HFFc6 (cell line): ENCODE measurements at places on chromosomes 2 and 18. TPM values are rescaled to one million over a fixed set of nuclear protein-coding genes. Genes with fewer than 3 reads are reported as not detected.

- H3K27me3 ChIP-seq, result no peaks in the 10 kb centered on the region
- DNase-seq, result no peak
- peak overlapping the region; percentile 74 for H3K27ac ChIP-seq
- H3K36me3 ChIP-seq, result no peaks in the 10 kb centered on the region; the same call in 1 of the 2 replicates
- no peak overlapping the region for H3K4me3 ChIP-seq
These were observed 8.6 kb downstream of the ITGA4 start for GRCh38 chr2:181465676-181466375.

DNA sequence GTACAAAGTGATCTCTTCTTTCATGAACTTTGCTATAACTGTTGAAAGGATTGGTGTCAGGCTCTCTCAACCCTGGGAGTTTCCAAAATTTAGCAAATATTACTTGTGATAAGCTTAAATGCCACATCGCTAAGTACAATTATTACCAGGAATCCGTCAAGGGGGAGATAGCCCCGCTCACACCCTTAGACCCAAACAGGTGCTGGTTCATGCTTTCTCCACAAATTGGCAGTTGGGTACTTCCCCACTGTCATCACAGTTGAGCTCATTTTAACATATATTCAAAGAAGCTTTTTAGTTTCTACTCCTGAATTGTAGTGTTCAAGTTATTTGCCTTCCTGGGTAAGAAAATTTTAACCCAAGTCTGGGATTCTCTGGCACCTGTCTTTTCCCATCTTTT lies 29.8 kb upstream of the EPB41L5 start:
- H3K36me3 ChIP-seq, result no peaks in the 10 kb centered on the region
- H3K4me3 ChIP-seq, result no peak overlapping the region
- no peaks in the 10 kb centered on the region; the same call in none of the 2 replicates for H3K27me3 ChIP-seq
- H3K4me1 ChIP-seq, result no peaks in the 10 kb centered on the region
- no peak for DNase-seq

- peaks cover under 1% of the 10 kb centered on the region; the same call in 1 of the 2 replicates for H3K27me3 ChIP-seq
- DNase-seq, result no peak
- peak overlapping the region; percentile 8 for H3K27ac ChIP-seq
- peaks cover 53% of the 10 kb centered on the region for H3K4me1 ChIP-seq
These were observed 12.7 kb downstream of the SPIRE1 start for GRCh38 chr18:12645254-12645653.

GRCh38 chr2:59680863-59681262 lies 872.6 kb downstream of the BCL11A start:
- H3K4me3 ChIP-seq, result no peak overlapping the region
- no peaks in the 10 kb centered on the region for H3K36me3 ChIP-seq
- H3K4me1 ChIP-seq, result no peaks in the 10 kb centered on the region
- no peak for DNase-seq
- H3K27me3 ChIP-seq, result no peaks in the 10 kb centered on the region

DNA sequence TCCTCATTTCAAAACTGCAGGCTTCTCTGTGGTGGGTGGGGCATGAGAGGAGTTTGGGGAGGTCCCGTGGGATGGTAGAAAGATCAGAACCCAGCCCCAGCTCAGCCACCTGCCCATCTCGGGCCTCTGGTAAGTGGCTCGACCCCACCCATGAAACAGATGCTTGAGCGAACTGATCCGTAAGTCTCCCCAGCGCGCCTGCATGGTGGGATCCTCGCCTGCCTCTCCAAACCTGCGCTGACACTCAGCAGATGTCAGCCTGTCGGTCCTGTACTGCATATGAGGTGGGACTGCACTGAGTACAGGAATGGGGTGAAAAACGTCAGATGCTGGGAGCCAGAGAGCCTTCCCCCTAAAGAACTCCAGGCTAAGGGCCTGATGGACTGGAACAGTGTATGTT lies 15.9 kb upstream of the RPL31 start:
- H3K27ac ChIP-seq, result no peak overlapping the region
- DNase-seq, result no peak
- 0 out of 2 replicates have a peak, but pooled peaks cover 5% of the 10 kb centered on the region for H3K36me3 ChIP-seq

Gene HAAO
- total RNA-seq, result 0.30 TPM in 1 of 3 replicates, not detected in the others

DNA sequence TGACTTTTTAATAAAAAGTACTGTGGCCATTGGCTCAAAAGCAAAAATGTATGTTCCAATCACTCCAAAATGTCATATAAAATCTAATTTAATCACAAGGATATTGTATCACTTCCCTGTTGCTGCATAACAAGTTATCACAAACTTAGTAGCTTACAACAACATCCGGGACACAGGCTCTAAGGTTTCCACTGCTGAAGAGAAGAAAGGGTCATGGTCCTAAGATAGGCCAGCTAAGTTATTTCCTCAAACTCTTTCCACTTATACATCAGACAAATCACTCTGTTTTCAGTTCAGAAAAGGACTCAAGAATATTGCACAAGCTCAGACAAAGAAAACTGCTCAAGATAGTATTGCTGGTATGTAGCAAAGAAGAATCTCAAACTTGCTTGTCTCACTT lies 78.5 kb upstream of the SULT1C3 start:
- no peak overlapping the region for H3K4me3 ChIP-seq
- no peak for DNase-seq
- H3K27ac ChIP-seq, result no peak overlapping the region
- no peaks in the 10 kb centered on the region for H3K4me1 ChIP-seq

Gene TEX44
- total RNA-seq, result not detected in 3 replicates

Gene ST6GAL2
- total RNA-seq, result 0.21 TPM in 1 of 2 replicates, not detected in the other
